HS-5 (cell line): ENCODE measurements at places on chromosomes 11 and 22.

- no peak for DNase-seq
Measured at GRCh38 chr22:49406879-49407587, 420.6 kb downstream of the BRD1 start.

- no peak for DNase-seq
Measured at GRCh38 chr22:46769191-46769675, 6.8 kb downstream of the TBC1D22A start.

DNA sequence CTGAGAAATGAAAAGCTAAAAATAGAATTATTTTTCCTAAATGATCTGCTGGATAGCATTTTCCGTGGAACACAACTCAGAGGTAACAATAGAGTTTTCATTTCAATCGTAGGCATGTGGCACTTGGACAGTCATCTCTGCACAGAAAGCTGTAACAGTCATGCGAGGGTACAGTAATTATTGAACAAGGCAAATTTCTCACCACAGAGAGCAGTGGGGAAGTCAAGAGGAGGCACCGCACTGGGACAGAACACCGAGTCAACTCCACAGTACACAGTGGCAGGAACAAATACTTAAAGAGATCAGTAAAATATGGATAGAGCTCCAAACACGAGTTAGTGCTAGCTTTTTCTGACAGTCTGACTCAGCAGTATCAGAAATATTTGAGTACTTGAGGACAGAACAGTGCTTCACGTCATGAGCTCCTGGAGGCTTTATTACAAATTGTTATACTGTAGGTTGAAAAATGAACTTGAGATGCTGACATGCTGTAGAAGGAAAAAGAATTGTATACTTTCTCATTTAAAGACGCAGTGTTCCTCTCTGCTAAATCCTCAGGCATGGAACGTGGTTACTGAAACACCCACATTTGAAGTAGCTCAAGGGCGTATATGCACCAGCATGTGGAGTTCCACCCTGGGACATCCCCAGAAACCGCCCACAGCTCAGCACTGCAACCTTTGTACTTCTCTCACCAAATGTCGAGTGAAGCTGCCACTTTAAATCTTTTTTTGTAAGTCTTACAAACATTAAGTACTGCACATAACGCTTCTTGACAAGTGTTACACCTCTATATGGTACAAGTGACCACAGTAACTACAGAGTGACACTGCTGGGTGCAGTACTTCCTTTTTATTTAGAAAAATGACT, 27.4 kb upstream of the YPEL1 start:
- no peak for DNase-seq

DNA sequence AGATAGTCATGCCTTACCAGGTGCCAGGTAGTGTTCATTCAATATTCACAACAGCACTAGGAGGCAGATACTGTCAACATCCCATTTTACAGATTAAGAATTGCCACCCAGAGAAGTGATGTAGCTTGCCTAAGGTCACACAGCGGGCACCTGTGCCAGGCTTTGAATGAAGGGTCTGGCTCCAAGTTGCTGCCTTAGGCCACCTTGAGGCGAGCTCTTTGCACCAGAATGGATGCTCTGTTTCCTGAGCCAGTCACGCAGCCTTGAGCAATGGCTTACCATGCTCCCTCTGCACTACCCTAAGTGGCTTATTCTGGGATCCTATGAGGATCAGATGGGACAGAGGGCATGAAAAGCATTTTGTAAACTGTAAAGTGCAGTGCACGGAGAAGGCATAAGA, 25.1 kb upstream of the TIMP3 start:
- no peak for DNase-seq

DNA sequence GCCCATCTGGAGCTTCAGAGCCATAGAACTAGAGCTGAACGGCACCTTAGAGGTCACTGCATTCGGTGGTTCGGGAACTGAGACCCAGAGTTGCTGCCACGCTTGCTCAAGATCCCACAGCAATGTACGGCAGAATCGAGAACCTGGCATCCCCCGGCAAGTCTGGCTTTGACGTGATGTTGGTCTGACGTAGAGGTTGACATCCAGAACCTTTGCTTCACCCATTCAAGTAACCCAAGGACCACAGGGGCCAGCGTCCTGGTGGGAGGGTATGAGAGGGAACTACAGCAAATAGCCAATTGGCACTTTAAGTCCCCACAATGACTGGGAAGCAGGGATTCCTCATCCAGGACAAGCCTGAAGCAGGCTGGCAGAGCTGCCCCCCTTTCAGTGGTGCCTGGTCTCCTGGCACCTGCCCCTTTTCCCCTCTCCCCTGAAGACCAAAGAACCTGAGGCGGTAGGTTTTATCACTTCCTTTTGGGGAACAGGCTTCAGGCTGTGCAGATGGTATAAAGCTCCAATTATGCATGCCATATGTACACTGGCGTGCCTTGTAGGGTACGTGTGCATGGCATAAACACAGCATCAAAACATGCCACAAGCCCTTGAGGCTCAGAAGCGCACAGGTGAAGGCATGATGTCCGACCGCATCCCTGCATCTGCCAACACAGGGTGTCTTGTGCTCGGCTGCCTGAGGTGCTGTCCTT, 15.3 kb upstream of the TEF start:
- no peak for DNase-seq

DNA sequence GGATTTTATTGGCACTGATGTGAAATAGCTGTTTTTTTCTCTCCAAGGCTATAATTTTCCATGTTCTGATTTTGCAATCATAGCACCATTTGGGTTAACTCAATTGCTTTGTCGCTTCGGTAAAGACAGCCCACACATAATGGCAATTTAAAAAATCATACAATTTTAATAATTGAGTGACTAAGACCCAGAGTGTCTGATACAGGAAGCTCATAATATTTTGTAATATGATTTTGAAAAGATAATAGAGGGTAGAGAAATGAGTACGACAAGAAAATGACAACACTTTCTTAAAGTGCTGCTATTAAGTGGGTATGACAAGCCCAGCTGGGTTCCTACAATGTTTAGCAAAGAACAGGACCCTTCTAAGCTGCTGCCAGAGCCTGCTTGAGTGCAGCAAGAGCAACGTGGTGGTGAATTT, 439.1 kb downstream of the METTL15 start:
- DNase-seq: no peak

DNA sequence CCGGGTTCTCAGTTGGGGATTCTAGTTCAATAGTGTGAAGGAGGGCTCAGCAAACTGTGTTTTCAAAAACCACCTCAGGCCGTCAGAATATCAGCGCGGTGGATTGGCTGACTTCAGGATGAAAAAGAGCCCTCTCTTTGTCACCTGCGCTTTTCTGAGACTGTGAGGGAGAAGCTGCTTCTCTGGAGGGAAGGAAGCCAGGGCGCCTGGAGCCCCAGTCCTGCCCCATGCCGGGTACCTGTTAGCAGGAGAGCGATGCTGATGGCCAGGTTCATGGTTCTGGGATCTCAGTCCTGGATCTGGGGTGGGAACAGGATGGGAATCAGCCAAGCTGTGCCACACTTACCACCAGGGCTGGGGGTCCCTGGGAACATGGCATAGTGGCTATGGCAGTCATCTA, 2.3 kb downstream of the THY1 start:
- DNase-seq: no peak

GRCh38 chr11:9875862-9876261, 212.0 kb downstream of the SWAP70 start:
- DNase-seq: no peak

DNA sequence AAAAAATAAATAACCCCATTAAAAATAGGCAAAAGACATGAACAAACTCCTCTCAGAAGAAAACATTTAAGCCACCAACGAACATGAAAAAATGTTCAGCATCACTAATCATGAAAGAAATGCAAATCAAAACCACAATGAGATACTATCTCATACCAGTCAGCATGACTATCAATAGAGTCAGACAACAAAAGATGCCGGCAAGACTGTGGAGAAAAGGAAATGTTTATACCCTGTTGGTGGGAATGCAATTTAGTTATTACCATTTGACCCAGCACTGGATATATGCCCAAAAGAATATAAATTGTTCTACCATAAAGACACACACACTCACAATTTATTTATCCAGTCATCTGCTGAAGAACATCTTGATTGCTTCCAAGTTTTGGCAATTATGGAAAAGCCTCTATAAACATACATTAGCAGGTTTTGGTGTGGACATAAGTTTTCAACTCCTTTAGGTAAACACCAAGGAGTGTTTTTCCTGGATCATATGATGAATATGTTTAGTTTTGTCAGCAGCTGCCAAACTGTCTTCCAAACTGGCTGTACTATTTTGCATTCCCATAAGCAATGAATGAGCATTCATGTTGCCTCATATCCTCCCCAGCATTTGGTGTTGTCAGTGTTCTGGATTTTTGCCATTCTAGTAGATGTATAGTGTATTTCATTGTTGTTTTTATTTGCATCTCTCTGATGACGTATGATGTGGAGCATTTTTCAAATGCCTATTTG, 28.0 kb downstream of the OR8D1 start:
- DNase-seq: peak; percentile 65

GRCh38 chr11:59728154-59728553, 14.5 kb upstream of the OR10V1 start:
- no peak for DNase-seq

- DNase-seq: no peak
Measured at GRCh38 chr11:76230392-76230791, 24.1 kb upstream of the WNT11 start.

- DNase-seq: no peak
Measured at GRCh38 chr11:11010624-11011127, 152.8 kb upstream of the ZBED5 start.

DNA sequence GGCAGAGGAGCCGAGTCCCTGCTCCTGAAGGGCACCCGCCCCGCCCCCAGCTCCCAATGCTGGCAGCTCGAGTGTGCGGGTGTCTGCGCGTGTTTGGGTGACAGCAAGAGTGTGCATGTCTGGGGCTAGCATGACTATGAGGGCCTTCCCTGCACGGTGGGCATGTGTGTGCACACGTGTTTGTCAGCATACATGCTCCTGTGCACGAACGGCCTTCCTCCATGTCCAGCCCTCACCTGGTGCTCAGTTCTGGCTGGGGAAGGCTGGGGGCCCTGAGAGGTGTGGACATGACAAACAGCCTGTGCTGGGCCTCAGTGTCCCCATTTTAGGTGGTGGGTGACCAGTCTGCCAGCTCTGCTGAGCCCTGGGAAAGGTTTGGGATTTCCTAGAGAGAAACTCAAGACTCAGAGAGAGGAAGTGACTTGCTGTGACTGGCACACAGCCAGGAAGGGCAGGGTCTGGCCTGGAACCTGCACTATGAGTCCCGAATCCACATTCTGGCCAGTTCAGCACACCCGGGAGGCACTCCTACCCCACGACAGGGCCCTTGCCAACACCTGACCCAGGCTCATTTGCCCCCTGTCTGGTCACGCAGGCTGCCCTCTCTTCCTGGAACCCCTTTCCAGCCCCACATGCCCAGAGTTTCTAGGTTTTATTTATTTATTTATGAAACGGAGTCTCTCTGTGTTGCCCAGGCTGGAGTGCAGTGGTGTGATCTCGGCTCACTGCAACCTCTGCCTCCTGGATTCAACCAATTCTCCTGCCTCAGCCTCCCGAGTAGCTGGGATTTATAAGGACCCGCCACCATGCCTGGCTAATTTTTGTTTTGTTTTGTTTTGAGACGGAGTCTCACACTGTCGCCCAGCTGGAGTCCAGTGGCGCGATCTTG, 3.3 kb upstream of the SHISA8 start:
- peak; percentile 13 for DNase-seq

DNA sequence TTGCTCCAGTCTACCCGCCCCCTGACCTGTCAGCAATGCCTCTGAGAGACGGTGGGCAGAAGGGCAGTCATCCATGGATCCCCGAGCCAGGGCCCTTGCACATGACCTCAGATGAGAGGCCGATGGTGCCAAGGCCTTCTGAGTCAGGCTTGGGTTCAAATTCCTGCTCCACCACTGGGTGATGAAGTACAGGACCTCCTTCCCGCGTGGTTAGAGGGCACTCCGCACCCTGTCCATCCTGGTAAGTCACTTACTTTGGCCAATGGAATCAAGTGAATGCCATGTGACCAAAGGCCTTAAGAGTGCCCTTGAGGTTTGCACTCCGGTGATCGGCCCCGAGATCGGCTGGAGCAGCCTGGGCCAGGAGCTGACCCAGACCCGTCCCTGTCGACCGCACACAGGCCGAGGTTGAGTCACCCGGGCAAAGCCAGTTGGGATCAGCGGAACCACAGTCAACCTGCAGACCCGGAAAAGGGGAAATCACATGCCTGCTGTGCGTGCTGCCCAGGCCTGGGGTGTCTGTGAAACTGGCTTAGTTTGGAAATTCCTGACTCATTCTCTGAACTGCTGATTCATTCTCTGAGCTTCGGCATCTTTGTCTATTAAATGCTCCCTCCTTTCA, 48.9 kb downstream of the RTL6 start:
- DNase-seq: peak; percentile 72

GRCh38 chr11:10590218-10590915, 21.9 kb upstream of the LYVE1 start:
- no peak for DNase-seq

- no peak for DNase-seq
Measured at GRCh38 chr22:23564276-23564675, 15.8 kb downstream of the IGLL1 start.

DNA sequence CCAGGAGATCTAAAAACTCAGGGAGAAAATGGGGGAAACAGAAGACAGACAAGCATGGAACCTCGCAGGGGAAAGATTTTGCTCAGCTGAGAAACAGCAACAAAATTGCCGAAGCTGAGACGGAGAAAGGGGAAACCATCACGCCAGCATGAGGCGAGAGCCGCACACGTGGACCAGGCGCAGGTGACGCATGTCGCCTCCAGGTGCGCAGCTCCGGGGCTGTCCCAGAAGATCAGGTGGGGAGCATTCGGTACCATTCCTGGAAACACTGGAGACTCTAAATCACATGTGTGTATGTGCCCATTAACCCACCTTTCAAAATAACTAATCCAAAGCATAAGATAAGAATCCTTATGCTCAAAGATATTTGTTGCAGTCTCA, 121.7 kb downstream of the BRD1 start:
- no peak for DNase-seq
